Natural killer cell treated with Interleukin-12 subunit alpha and Interleukin-12 subunit beta and Interleukin-15 and Interleukin-18, amount 100 ng/mL, for 72 hours (primary cell): ENCODE measurements at places on chromosomes 16 and 17. TPM values are rescaled to one million over a fixed set of nuclear protein-coding genes. Genes with fewer than 3 reads are reported as not detected.

DNA sequence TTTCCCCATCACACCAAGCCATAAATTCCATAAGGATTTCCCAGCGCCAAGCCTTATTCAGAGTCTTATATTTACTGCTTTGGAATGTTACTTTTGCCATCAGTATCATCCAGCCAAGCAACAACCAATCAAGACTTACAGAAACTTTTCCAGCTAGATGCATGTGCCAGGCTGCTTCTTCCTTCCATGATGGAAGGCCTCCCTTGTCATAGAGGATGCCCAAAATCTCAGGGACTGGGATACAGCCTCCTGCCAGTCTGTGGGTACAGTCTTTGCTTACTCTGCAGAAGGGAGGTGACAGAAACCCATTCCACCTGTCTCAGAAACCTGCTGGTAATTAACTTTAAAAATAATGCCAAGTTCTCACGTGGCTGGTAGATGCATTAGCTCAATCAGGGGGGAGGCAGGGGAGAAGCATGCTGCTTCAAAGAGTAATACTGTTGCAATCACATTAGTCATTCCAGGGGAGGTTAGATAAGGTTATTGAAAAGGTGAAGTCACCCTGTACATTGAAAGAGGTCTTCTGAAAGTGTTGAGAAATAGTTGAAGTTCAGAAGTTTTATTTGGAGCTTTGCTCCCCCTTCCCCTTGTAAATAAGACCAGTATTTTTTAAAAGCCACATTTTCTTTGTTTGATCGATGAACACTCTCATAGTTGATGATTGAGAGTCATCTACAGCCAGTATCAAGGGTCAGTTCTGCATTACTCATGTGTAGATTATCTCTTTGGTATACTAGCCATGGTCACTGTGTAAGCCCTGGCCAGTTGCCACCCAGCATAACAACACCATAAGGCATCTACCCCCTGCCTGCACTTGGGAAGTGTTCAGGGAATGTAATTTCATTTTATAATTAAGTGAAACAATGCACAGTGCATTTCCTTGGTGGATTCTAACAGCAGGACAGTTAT, 22.2 kb downstream of the HLF start:
- H3K4me1 ChIP-seq: no peaks in the 10 kb centered on the region
- H3K36me3 ChIP-seq: no peaks in the 10 kb centered on the region
- peaks cover 5% of the 10 kb centered on the region for H3K27me3 ChIP-seq
- no peak for DNase-seq
- no peak overlapping the region for H3K27ac ChIP-seq

Gene ENPP7
- total RNA-seq: 0.14 TPM

Gene IKZF3
- total RNA-seq: 80.9 TPM

Gene TRIM65
- 17.2 TPM for total RNA-seq

Gene STX1B
- 0.05 TPM for total RNA-seq

- no peak overlapping the region for H3K4me3 ChIP-seq
- H3K4me1 ChIP-seq: peaks cover 4% of the 10 kb centered on the region
- peaks cover 20% of the 10 kb centered on the region for H3K27me3 ChIP-seq
- peak; percentile 45 for DNase-seq
- H3K36me3 ChIP-seq: no peaks in the 10 kb centered on the region
Measured at GRCh38 chr16:85384833-85385462, 228.2 kb upstream of the GSE1 start.

DNA sequence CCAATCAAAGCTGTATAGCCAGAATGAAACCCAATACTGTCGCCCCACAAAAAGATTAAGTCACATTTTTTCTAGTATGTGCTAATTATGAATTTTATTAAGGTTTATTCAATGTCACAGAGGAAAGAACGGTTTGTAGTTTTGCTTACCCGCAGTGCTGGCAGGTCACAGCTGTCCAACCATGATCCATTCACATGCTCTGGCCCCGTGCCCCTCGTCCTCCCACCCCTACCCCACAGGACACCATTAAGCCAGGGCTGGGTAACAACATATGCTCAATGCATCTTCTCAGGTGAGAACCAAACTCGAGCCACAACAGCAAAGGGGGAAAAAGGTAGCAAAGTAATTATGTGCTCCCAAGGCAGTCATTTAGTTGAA, 589 bp upstream of the FBF1 start:
- no peak for DNase-seq
- H3K27me3 ChIP-seq: no peaks in the 10 kb centered on the region
- H3K36me3 ChIP-seq: no peaks in the 10 kb centered on the region
- peak overlapping the region; percentile 79 for H3K27ac ChIP-seq

Gene RAB40C
- 18.7 TPM for total RNA-seq

DNA sequence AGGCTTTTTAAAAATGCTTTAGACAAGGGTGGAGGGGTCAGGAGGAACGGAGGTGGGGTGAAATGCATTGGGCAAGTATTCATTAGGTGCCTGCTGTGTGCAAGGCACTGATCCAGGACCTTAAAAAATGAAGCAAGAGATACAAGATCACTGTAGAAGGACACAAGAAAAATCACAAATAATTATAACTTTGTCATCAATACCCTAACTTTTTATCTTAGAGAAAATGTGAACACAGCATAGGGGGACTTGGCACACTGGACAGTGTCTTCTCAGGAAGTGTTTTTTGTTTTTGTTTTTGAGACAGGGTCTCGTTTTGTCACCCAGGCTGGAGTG, 7.0 kb downstream of the EPOP start:
- no peak for DNase-seq
- H3K36me3 ChIP-seq: no peaks in the 10 kb centered on the region
- peaks cover 11% of the 10 kb centered on the region for H3K4me1 ChIP-seq
- H3K4me3 ChIP-seq: no peak overlapping the region

Gene FBXL20
- total RNA-seq: 18.3 TPM

Gene CBX2
- 0.95 TPM for total RNA-seq

Gene GSDMA
- total RNA-seq: 0.24 TPM
